ENCODE measurements at places on chromosomes 12 and 14. TPM values are rescaled to one million over a fixed set of nuclear protein-coding genes. Genes with fewer than 3 reads are reported as not detected.

DNA sequence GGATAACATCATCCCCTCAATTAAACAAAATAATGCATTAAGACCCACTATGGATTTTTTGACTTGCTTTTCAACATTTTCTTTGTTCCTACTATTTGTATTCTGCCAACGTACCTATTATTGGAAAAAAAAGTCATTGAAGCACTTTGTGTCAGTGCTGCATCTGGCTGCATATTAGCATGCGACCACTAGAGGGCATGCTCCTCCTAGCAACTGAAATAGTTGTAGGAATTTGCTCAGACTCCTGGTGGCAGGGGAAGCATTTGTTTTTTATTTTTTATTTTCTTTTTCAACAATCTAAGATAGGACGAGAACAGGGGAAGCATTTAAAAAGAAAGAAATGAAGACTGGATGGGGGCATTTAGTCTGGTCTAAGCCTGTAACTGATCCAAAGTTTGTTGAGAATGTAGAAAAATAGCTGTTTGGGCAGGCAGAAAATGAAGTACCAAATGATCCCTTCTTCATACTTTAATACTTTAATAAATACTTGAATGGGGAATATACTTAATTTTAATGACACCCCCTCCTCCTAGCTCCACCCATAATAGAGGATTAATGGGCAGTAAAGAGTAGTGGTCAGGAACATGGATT, 14.5 kb upstream of the CLEC4A start:
- peak; percentile 92 for DNase-seq

REP15 gene
- 7.0 TPM for total RNA-seq

PLCZ1 gene
- not detected for total RNA-seq

CLEC1A gene
- 26.2 TPM for total RNA-seq

GRCh38 chr14:66284346-66284745, 201.8 kb upstream of the CCDC196 start:
- DNase-seq = no peak

DNA sequence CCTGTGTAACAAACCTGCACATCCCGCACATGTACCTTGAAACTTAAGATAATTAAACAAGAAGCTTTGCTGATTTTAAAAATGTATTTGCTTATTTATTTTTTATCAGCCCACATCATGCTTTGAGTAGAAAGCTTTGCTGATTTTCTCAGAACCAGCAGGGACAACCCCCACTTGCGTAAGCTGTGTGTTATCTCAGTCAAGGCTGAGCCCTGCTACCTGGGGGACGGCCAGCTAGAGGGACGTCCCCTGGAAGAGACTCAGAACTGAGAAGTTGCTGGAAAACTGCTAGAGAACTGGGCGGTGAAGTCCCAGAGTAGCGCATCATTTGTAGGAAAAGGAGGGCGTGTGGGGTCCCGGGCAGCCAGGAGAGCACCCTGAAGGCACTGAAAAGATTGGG, 4.1 kb upstream of the PLEK2 start:
- no peak for DNase-seq

- DNase-seq = no peak
Observed at GRCh38 chr12:77167801-77168200, 102.4 kb upstream of the E2F7 start.

GRCh38 chr12:75581515-75581914, 70.1 kb upstream of the KRR1 start:
- no peak for DNase-seq

DNA sequence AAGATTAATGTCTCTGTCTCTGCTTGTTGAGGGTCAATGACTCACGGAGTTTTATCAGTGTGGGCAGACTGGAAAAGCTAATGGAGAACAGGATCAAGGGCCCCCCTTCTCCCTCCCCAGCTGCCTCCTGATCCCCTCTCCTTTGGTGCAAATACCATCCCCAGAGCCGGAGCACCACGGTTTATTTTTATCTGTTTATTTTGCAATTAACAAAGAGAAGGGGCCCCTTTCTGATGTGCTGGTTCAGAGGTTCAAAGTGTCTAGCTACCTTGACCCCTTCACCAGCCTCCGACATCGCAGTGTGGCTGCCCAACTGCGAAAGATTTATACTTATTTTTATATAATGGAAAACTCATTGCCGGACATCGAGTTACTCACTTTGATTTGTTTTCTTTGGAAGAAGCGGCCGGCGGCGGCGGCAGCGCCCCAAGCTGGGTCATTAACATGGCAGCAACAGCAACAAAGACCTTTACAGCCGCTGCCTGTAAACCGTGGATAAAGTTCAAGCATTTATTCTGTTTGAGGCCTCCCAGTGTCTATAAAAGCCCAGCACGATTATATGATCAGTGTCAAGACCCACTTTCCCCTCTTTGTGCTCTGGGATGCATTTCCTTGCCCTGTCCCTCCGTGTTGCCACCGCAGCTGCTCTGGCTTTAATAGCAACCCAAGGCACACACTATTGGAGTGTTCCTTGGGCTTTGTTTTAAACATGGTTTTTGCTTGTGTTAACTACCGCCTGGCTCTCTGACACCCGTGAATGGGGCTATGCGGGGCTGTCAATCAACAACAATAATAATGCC, 47.4 kb upstream of the PARP11 start:
- DNase-seq = peak; percentile 46

DNA sequence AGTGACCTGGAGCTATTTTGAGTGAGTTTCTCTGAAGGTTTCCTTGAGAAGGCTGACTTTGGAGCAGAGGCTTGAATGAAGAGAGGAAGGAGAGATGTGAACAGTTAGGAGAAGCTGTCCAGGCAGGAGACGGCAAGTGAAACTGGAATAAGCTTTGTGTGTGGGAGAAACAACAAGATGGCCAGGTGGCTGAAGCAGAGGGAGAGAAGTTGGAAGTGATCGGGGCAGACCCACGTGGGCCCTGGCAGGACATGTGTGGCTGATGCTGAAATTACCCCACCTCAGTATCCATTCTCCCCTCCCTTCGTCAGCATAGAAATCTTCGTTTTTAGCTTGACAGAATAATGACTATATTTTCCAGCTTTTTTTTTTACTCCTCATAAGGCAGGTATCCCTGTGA, 809.2 kb upstream of the TMEM132C start:
- no peak for DNase-seq

DNA sequence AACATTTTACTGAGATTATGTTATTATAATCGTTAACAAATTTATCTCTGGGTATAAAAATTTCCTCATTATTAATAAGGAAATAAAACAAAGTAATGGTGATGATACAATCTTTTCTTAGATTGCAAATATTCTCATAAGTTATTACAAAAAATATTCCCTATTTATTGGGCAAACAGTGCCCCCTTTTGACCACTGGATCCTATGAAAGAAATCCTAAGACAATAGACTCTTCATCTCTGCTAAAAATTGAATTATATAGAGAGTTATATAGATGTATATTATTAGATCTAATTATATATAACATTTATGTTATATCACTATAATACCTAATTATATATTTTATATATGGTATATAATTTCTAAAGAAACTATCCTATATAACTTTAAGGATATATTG, 94.2 kb upstream of the FGD4 start:
- DNase-seq = peak; percentile 55

DNA sequence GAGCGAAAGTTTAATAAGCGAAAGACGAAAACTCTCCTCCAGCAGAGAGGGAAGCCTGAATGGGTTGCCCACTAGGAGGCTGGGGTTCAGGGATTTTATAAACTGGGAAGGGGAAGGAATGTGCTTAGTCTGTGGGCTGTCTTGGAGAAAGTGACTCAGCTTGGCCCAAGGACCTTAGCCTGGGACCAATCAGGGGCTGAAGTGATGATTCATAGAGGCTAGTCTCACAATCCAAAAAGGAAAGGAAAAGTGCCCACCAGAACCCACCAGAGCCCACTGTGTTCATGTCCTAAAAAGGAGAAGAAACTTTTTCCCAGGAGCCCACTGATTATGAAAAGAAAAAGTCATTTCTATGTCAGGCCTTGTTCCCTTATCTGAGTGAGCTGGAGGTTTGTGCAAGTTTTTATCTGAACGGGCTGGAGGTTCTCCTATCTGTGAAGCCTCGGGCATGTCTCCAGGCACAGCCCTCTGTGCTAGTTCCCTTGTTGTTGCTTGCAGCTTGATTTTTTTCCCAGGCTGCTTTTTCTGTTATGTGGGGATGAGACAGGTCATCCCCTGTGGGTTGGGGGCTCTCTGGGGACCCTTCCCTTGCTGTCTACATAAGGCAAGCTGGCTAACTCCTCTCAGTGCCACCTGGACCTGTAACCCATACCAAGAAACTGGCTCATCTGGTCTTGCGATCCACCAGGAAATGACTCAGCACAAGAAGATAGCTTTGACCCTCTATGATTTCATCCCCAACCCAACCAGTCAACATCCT, 8.3 kb upstream of the GOLGA5 start:
- DNase-seq = peak; percentile 56

DNA sequence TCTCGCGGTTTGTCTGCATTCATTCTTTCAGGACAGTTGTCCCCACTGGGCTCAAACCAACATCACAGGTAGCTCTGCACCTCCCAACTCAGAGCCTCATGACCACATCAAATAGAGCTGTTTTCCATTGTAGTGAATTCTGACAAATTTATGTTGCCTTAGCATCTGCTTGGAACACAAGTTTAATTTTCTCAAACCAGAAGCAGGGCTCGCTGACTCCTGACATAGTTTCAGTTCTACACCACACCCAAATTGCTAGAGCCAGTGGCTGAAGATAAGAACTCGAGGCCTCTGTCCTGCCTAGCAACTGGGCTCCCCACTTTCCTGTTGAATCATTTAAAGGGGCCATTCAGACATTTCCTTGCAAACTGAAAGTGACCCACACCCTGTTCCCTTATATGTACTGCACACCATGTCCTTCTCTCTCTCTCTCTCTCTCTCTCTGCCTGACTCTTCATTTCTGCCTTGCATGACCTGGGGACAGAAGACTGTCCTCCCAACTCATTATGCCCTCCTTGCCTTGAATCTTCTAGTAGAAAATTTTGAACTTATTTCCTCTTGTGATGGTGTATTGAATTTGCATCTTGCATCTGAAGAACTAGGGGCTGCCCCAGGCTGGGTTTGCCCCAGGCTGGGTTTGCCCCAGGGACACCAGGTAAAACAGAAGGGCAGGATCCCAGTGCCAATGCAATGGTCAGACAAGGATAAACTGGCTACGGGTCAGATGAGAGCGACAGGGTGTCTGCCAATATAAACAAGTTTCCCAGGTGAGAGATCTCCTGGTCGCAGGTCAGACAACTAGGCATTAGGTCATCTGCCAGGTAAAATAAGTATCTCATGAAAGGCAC, 9.7 kb upstream of the WSCD2 start:
- DNase-seq = no peak

DNA sequence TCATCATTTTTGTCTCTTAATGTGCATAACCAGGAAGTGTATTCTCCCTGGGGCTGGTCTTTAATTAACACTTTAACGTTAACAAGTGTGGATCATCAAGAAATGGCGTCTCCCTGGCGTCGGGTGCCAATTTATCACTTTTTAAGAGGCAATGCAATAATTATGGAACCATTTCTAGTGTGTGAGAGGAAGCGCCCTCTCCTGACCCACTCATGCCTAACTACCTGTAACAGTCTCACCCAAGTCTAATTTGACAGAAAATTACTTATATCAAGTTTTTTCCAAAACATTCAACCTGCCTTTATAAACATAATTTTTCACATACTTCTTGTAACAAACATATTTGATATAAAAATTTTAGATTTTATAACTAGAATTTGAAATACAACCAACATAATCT, 905.3 kb upstream of the MDGA2 start:
- DNase-seq = no peak

- DNase-seq = peak; percentile 91
Observed at GRCh38 chr14:51873221-51873893, 12.9 kb downstream of the GNG2 start.

GRCh38 chr12:80946591-80946990, 8.9 kb upstream of the LIN7A start:
- no peak for DNase-seq

DNA sequence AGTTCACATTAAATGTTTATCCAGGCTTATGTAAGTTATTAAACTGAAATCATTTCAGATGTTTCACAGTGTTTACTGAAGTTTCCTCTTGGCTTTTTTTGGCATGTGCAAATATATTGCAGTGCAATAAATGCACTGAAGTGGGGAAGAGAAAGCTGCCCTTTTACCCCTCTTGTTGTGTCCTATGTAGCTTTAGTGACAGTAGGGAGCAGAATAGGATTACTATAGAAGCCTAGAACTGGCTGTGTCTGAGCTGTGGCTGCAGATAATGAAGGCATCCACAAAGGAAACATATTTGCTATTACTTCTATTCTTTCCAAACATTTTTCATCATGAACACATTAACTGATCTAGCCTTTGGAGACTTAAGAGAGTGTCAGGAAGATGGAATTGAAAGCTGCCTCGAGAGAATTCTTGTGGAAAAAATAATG, 24.1 kb upstream of the CNTN1 start:
- DNase-seq = no peak

DNA sequence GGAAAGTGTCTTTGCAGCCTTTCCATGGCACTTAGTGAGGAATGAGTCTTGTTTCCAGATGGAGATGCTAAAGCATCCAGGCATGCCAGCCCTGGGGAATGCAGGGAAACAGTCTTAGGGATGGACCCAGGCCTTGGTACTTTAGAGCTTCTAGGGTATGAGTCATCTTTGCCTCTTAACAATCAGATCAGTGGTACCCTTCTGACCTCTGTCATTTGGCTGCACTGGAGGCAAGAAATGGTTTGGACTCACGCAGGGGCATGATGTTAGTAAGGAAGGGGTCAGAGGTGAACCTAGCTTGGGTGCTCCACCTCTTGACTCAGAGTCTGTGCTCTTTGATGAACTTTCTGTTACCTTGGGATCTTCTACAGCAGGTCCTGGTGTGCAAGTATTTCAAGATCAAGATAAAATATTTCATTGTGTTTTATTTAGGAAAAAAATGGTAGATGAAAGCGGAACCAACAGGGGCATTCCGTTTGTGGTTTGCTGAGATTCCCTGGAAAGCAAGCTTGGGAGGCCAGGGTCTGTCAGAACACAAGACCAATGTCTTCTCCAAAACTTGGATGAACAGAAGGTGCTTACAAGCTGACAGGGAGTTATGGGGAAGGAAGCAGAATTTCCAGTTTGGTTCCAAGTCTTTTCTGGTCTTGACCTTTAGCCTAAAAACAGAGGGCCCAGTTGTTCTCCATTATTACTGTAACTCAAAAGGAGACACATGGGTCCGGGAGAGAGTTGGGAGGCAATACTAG, 216.2 kb downstream of the ZFP36L1 start:
- DNase-seq = peak; percentile 78

DNA sequence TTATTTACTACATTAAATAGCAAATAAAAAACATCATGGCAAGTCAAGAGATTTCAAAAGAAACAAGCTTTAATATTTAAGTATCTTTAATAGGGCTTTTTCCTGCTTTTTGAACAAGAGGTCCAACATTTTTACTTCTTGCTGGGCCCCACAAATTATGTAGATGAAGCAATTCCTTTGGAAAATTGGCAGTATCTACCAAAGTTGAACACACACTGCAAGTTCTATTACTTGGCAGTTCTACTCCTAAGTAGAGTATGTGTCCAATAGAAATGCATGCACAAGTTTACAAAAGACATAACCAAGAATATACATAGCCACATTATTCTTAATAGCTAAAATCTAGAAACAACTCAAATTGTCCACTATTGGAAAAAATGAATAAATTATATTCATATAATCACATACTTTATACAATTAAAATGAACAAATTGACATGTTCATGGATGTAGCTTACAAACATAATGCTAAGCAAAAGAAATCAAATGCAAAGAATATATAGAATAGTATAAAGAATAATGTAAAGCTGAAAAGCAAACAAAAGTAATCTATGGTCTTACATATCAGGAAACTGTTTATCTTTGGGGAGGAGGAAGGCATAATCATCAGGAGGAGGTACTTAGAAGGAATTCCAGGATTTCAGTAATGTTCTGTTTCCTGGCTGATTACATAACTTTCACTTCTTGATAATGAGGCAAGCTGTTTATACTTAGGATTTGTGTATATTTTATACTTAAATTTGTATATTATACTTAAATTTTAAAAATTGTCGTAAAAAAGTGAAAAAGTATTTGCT, 6.5 kb upstream of the TMBIM4 start:
- DNase-seq = peak; percentile 73
